ENCODE measurements at places on chromosomes 12 and 14.

DNA sequence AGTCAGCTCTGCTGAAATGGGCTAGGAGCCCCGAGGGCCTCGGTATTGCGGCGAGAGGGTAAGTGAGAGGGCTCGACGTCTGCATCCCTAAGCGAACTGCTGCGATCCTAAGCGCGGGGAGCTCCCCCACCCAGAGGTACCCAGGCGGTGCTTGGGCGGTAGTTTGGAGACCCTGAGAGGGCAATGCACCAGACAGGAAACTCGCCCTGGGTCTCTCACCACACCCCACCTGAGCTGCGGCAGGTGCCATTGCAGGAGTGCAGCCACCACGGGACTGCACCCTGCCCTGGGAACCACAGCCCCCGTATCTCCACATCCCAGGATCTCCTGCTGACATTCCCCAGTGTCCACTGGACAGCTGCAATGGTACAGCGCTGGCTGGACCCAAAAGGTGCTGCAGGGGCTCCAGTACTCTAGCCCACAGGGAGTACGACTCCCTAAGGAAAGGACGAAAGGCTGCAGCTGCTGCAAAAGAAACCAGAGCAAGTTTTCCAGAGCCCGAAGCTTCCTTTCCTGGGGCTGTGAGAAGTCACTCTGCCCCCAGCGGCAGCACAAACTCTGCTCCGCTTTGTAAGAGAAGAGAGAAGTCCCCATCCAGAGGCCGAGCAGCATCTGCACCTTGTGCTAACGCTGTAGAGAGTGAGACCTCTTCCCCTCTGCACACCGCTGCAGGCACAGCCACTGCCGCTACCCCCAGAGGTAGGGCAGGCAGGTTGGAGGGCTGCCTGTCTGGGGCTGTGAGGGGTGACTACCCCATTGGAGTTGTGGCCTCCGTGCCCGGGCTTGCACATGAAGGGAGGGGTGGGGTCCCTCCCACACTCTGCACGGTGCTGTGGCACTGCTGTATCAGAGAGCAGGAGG lies 31.1 kb upstream of the MON2 start:
- no peak for DNase-seq

DNA sequence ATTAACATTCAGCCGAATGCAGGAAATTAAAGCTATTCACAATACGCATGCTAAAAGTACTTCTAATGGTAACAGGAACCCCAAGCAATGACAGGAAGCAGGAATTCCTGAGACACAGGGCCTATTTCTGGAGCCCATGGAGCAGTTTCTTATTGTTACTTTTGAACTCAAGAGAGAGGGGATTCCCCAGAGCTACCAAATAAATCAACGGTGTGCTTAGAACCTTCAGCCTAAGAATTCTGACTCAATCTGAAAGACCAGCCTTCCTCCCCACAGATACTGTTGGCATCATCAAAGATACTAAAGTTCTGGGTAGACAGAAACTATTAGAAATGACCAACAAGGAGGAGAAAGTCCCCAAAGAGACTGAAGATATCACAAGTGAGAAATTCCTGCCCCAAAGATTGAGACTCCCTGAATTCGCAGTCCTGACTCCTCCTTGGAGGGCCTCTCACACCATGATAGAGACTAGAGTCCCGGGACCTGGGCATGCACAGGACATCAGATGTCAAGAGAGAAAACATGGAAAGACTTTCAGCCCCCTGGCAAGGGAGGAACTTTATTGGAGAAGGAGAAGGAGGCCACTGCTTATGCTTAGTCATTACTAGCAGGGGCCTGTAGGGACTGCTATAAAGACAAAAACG lies 32.7 kb downstream of the RTRAF start:
- no peak for DNase-seq

DNA sequence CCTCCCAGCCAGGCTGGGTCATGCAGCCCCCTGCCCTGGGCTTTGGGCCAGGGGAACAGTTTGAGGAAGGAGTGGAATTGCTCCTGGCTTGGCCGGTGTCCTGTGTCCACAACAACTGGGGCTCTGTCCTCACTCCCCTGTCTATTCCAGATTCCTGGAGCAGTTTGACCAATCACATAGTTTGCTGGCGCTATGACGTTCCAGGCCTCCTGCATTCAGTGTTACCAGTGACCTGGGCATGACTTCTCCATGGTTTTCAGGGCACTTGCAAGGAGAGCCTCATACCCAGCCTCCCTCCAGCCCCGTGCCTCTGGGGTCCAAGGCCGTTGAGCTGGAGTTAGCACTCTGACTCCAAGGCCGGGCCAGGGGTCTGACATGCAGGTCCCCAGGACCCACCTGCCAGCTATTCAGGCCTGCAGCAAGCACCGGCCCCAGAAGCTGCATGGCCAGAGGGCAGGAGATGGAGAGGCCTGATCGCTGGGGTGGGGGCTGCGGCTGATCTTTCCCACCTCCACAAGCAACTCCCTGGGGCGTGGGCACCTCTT lies 34.2 kb downstream of the ISCA2 start:
- DNase-seq, result no peak

- DNase-seq, result no peak
Observed at GRCh38 chr12:49627752-49628360, 4.5 kb downstream of the PRPF40B start.

GRCh38 chr14:33851931-33852330 lies 98.9 kb downstream of the EGLN3 start:
- DNase-seq, result no peak

DNA sequence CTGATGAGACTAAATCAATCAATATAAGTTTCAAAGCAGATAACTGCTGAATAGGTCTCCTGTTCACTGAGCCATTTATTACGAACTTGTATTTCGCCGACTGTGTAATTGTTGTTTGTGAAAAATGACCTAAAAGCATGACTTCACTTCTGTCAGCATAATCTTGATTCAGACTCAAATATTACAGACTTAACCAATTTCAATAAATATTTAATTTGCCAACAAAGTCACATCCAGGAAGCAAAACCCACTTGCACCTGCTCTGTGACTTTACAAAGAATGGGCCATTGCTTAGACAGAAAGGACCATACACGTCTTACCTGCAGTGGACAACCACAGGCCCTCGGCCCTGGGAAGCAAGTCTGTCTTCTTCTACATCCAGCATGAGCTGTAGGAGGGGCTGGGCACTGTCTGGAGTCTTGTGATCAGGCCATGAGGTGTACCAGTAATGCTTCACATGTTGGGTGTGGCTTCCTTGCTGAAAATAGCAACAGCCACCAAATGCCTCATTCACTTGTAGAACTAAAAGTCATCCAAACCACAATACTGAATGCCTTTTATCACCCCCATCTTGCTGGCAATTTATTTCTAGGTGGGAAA lies 23.5 kb upstream of the PTPRB start:
- no peak for DNase-seq

DNA sequence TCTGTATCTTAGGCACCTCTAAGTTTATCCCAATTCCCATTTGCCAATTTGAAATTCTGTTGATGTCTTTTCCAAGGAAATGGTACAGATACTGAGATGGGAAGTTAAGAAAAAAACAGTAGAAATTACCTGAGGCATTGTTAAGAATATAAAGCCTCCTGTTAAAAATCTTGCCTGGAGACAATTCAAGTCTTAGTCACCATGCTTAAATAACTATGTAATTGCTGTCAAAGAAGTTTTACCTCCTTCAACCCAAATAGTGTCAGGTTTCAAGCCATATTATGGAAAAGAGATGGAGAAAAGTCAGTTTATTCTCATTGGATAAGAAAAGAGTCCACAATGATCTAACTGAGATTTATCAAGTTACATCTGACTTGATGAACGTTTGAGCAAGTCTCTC lies 974.7 kb downstream of the GALC start:
- no peak for DNase-seq
